Spleen (tissue), 13 donors: ENCODE measurements at places on chromosomes 1 and 21. TPM values are rescaled to one million over a fixed set of nuclear protein-coding genes. Genes with fewer than 3 reads are reported as not detected.

E2F2 gene
- total RNA-seq: 8.4 TPM

BRDT gene
- total RNA-seq: not detected

LCK gene
- 43.0 TPM for total RNA-seq

NKAIN1 gene
- total RNA-seq: not detected

FAM72B gene
- total RNA-seq: 1.6 TPM

NBPF20 gene
- total RNA-seq: 3.4 TPM

KCND3 gene
- 12.6 TPM for total RNA-seq

RAB13 gene
- total RNA-seq: 31.8 TPM

OVAAL gene
- not detected for total RNA-seq

CLCA2 gene
- total RNA-seq: not detected

MAP1LC3C gene
- 0.60 TPM for total RNA-seq

CTSK gene
- 18.0 TPM for total RNA-seq

FALEC gene
- total RNA-seq: not detected

HMGCS2 gene
- total RNA-seq: not detected

BGLAP gene
- 6.0 TPM for total RNA-seq

OR2M3 gene
- total RNA-seq: not detected

SLC35A3 gene
- total RNA-seq: 17.0 TPM

DNA sequence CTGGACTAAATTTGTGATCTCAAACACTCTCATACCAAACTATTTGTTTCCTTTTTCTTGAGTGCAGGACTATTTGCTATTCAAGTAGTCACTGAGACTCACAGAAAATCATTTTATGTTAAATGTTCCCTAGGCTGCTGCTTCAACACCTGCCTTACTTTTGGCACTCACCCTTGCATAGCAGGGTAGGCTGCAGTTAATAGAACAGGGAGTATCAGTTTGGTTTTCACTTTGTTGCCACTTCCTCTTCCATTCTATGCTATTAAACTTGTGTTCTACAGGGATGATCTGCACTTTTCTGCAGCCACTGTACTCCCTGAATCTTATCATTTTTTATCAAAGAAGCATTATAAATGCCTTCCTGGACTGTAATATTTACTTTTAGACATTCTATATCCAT is 148.7 kb upstream of the PRMT6 start:
- no peak overlapping the region for H3K27ac ChIP-seq
- no peaks in the 10 kb centered on the region for H3K4me1 ChIP-seq
- DNase-seq: no peak

GRCh38 chr1:82401116-82401515 is 600.4 kb downstream of the ADGRL2 start:
- no peak for DNase-seq
- no peak overlapping the region for H3K27ac ChIP-seq
- no peaks in the 10 kb centered on the region for H3K36me3 ChIP-seq

GRCh38 chr1:116001739-116002487 is 25.6 kb downstream of the SLC22A15 start:
- H3K27me3 ChIP-seq: no peaks in the 10 kb centered on the region
- DNase-seq: no peak
- H3K27ac ChIP-seq: no peak overlapping the region
- H3K4me1 ChIP-seq: no peaks in the 10 kb centered on the region
- no peak overlapping the region for H3K4me3 ChIP-seq

GRCh38 chr1:209675565-209676154 is 448 bp downstream of the G0S2 start:
- peak overlapping the region; percentile 54 for H3K4me3 ChIP-seq
- H3K27me3 ChIP-seq: peaks cover 44% of the 10 kb centered on the region
- peak; percentile 85 for DNase-seq

DNA sequence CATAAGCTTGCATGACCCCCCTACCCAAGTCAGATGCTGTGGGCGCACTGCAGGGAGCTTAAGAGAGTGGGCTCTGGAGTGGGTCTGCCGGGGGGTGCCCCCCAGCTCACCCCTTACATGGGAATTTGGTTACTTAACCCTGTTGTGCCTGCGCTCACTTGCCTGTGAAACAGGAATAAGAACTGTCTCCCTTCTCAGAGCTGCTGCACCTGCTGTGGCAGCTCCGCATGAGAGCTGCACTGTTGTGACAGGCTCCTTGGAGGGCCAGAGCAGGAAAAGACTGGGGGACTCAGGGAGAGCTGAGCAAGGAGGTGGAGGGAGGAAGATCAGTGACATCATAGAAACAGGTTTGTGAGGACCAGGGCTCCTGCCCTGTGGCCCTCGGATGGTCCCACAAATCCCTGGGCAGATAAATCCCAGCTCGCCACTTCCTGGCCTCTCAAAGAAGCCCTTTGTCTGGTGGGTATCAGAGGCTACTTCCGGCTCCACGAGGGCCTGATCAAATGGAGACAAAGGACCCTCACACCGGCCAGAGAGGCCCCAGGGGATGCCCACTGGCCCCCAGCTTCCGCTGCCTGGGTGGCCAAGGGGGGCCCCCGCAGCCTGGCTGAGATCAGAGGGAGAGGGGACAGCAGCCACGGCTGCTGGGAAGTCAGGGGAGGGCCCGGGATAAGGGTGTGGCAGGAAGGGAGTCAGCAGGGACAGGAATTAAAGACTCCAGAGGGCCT is 28.9 kb upstream of the LAPTM5 start:
- no peak overlapping the region for H3K27ac ChIP-seq
- no peaks in the 10 kb centered on the region for H3K27me3 ChIP-seq
- H3K4me3 ChIP-seq: no peak overlapping the region
- peak; percentile 73 for DNase-seq

GRCh38 chr1:218294546-218294945 is 9.5 kb downstream of the RRP15 start:
- no peaks in the 10 kb centered on the region for H3K27me3 ChIP-seq
- no peak overlapping the region for H3K27ac ChIP-seq
- no peak overlapping the region for H3K4me3 ChIP-seq
- no peaks in the 10 kb centered on the region for H3K36me3 ChIP-seq
- DNase-seq: no peak

GRCh38 chr1:215405211-215405610 is 161.9 kb upstream of the KCTD3 start:
- no peak overlapping the region for H3K27ac ChIP-seq
- no peaks in the 10 kb centered on the region for H3K36me3 ChIP-seq
- no peak for DNase-seq
- no peaks in the 10 kb centered on the region for H3K27me3 ChIP-seq
- H3K4me1 ChIP-seq: no peaks in the 10 kb centered on the region

DNA sequence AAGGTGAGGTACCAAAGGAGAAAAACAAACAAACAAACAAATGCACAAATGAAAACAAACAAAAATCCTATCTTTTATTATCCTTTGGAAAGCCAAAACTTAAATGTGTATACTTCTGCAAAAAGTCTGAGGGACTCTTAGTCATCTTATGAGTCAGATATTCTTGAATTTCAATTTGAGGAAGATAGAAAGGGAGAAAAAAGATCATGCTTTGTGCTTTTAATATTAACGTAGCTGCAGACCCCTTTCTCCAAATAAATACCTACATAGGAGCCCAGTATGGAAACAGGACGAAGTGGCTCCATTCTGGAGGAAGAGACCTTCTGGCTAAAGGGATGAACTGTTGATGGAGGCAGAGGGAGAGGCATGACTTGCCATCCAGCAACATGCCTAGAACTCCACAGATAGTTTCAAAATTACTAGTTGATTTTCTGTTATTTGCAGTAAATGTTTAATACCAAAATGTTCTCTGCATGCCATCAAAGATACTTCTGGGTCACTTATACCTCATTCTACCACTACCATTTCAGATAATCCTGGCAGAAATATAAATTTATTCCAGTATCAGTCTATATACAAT is 25.4 kb downstream of the NUP210L start:
- H3K4me1 ChIP-seq: no peaks in the 10 kb centered on the region
- no peaks in the 10 kb centered on the region for H3K36me3 ChIP-seq
- H3K27me3 ChIP-seq: no peaks in the 10 kb centered on the region
- no peak overlapping the region for H3K27ac ChIP-seq

DNA sequence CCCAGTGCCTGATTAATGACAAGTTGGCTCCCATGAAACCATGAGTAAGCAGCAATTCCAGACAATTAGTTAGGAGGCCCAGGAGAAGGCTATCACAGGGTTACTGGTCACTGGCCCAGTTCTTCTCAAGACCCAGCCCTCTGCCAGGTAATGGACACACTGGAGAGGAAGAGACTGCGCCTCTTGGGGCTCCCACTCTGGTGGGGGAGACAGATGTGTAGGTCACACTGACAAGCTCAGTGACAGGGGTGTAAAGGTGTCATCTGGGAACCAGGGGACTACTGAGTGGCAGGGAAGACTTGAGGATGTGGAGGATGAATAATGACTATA is 4.9 kb downstream of the HPCA start:
- no peak for DNase-seq
- peaks cover 29% of the 10 kb centered on the region for H3K27me3 ChIP-seq
- H3K27ac ChIP-seq: no peak overlapping the region
- H3K4me1 ChIP-seq: peaks cover 17% of the 10 kb centered on the region

- H3K4me1 ChIP-seq: peaks cover 18% of the 10 kb centered on the region
- no peak overlapping the region for H3K4me3 ChIP-seq
- peaks cover 6% of the 10 kb centered on the region for H3K27me3 ChIP-seq
- no peaks in the 10 kb centered on the region for H3K36me3 ChIP-seq
Measured at GRCh38 chr1:1929639-1930545, 10.8 kb upstream of the TMEM52 start.

GRCh38 chr1:70353601-70354331 is 756 bp downstream of the ANKRD13C start:
- H3K36me3 ChIP-seq: no peaks in the 10 kb centered on the region
- no peaks in the 10 kb centered on the region for H3K27me3 ChIP-seq
- H3K27ac ChIP-seq: peak overlapping the region; percentile 94
- H3K4me3 ChIP-seq: peak overlapping the region; percentile 90
- peaks cover 42% of the 10 kb centered on the region for H3K4me1 ChIP-seq
- DNase-seq: peak; percentile 92

DNA sequence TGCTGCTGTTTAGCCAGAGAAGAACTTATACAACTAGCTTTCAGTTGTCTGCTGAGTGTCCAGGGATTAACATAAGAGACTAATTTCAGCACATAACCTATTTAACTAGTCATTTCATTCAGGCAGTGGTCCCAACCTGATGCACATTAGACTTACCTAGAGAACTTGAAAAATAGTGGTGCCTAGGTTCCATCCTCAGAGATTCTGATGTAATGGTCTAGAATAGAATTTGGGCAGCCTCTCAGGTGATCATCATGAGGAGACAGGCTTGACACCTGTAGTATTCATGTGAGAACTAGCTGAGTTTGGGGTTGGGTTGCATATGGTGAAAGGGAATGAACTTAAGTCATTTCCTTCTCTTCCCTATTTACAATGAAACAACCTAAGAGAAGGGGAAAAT is 24.8 kb downstream of the CNST start:
- H3K4me3 ChIP-seq: no peak overlapping the region
- no peak for DNase-seq
- no peak overlapping the region for H3K27ac ChIP-seq

- peaks cover 10% of the 10 kb centered on the region for H3K36me3 ChIP-seq
- H3K4me3 ChIP-seq: no peak overlapping the region
- DNase-seq: no peak
Measured at GRCh38 chr1:40199126-40199525, 37.9 kb downstream of the RLF start.

- H3K4me1 ChIP-seq: peaks cover 18% of the 10 kb centered on the region
- H3K27ac ChIP-seq: no peak overlapping the region
- no peaks in the 10 kb centered on the region for H3K27me3 ChIP-seq
- H3K4me3 ChIP-seq: no peak overlapping the region
Measured at GRCh38 chr1:229139331-229140118, 131.4 kb upstream of the RAB4A start.

- no peak for DNase-seq
- no peaks in the 10 kb centered on the region for H3K27me3 ChIP-seq
- H3K4me1 ChIP-seq: no peaks in the 10 kb centered on the region
- H3K4me3 ChIP-seq: no peak overlapping the region
- H3K27ac ChIP-seq: no peak overlapping the region
Measured at GRCh38 chr1:160818207-160818937, 22.4 kb downstream of the LY9 start.

GRCh38 chr1:86110451-86111129 is 46.0 kb downstream of the COL24A1 start:
- peak; percentile 69 for DNase-seq
- H3K36me3 ChIP-seq: no peaks in the 10 kb centered on the region
- H3K4me3 ChIP-seq: no peak overlapping the region
- no peaks in the 10 kb centered on the region for H3K4me1 ChIP-seq

DNA sequence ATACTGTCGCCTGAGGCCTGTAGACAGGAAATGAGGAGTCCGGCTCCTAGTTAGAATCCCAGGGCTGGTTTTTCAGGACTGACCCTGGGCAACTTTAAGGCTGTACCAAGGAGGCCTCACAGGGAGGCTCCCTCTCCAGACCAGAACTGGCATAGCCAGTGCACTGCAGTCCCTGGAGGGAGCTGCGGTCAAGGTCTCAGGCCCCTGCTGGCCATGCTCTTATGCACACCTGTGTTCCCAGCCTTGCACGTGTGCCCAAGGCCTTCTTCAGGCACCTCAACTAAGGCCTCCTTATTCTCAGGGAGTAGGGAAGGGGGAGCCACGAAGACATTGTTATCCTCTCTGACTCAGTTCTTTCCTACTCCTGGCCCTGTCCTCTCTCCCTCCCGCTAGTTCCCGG is 22.0 kb upstream of the IFNAR1 start:
- peaks cover 39% of the 10 kb centered on the region for H3K4me1 ChIP-seq
- H3K27ac ChIP-seq: no peak overlapping the region
- H3K36me3 ChIP-seq: peaks cover 4% of the 10 kb centered on the region
- no peak overlapping the region for H3K4me3 ChIP-seq
- no peak for DNase-seq
- no peaks in the 10 kb centered on the region for H3K27me3 ChIP-seq

GRCh38 chr21:45871616-45872236 is 109.8 kb upstream of the COL6A1 start:
- H3K27ac ChIP-seq: no peak overlapping the region
- no peaks in the 10 kb centered on the region for H3K36me3 ChIP-seq
- no peaks in the 10 kb centered on the region for H3K4me1 ChIP-seq
- peak; percentile 63 for DNase-seq

DNA sequence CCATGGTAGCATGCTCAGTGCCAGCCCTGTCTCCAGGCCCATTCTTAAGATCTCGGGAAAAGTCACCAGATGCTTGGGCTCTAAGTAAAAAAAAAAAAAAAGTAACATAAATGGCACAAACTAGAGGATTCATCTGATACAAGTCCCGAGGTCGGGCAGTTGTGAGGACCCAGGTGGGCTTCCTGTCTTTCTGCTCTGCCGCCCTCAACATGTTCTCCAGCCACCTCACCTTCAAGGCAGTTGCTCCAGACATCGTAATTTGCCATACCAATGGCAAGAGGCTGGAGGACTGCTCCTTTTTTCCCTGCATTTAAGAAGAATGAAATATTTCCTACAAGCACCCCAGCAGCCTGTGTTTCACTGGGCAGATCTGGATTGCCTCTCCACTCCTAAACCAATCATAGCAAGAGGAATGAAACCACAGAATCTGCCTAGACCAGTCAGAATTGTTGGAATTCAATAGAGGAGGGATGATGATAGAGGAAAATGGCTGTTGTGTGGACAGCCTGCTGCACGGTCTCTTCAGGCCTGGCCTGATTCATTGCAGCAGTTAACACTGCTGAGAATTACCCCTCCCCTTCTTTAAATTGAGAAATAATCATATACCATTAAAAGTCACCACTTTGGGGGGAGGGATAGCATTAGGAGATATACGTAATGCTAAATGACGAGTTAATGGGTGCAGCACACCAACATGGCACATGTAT is 5.4 kb downstream of the HMGN2 start:
- no peaks in the 10 kb centered on the region for H3K27me3 ChIP-seq
- no peaks in the 10 kb centered on the region for H3K36me3 ChIP-seq
- H3K27ac ChIP-seq: no peak overlapping the region

- no peak overlapping the region for H3K4me3 ChIP-seq
- no peaks in the 10 kb centered on the region for H3K27me3 ChIP-seq
- H3K27ac ChIP-seq: peak overlapping the region; percentile 10
- H3K36me3 ChIP-seq: no peaks in the 10 kb centered on the region
- no peak for DNase-seq
Measured at GRCh38 chr1:65820983-65821382, 28.3 kb downstream of the PDE4B start.
